ENCODE measurements at places on chromosomes 2 and 18. TPM values are rescaled to one million over a fixed set of nuclear protein-coding genes. Genes with fewer than 3 reads are reported as not detected.

C2orf72 gene
- total RNA-seq = 0.20 TPM

SPC25 gene
- total RNA-seq = 5.1 TPM

CDKL4 gene
- 1.2 TPM for total RNA-seq

G6PC2 gene
- total RNA-seq = not detected

CIDEA gene
- total RNA-seq = 0.37 TPM

FAM237A gene
- not detected for total RNA-seq
